ENCODE measurements at places on chromosomes 7 and 10.

GRCh38 chr10:3660753-3661152 lies 124.3 kb downstream of the KLF6 start:
- DNase-seq: no peak

- DNase-seq: no peak
Observed at GRCh38 chr10:93977442-93977841, 16.3 kb upstream of the PLCE1 start.

DNA sequence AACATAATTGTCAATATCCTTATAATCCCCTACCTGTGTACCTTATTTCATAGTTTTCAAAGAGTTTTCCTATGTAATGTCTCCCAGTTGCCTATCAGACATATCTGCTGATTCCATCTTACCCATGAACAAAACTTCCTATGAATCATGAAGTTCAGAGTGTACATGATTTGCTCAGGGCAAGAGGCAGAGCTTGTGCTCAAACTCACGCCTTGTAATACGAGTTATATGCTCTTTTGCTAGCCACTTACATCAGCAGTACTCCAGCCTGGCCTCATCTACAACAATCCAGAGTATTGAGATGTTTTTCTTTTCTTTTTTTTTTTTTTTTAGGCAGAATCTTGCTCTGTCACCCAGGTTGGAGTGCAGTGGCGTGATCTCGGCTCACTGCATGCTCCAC lies 11.8 kb downstream of the PKD2L1 start:
- DNase-seq: no peak

DNA sequence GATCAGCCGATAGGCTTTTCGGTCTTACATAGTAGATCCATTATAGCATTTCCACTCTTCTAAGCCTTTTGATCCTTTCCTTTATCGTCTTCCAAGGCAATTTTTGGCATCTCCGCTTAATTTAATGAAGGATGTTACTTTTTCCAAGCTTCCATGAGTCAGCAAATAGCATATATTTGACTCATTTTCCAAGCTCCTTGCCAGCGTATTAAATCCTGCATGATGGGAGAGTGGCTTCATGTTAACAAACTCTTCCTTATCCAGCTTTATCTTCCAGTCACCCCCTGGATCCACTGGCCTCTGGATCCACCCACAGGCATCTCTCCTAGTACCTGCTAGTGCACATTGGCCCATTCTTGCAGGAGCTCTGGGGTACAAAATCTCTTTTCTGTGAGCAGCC lies 13.0 kb downstream of the OR9A2 start:
- DNase-seq: no peak

DNA sequence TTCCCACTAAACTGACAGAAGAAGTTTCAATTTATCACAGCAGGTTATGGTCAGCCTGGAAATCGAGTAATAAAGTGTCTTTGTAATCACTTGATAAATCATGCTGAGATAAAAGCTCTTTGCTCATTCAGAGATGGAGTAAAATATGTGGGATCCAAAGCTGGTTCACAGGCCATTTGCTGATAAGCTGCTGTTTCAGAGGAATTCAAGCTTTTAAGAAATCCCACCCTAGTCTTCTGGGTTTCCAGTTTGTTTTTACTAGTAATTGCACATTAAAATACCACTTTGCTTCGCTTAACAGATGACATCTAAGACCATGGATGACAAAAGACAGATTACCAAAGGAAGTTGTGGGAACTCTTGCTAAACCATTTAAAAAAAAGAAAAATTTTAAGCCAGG lies 37.4 kb upstream of the CDK6 start:
- no peak for DNase-seq

- no peak for DNase-seq
Observed at GRCh38 chr7:46485481-46486065, 564.5 kb upstream of the IGFBP3 start.

GRCh38 chr7:135224027-135224426 lies 9.6 kb upstream of the STRA8 start:
- DNase-seq: no peak

DNA sequence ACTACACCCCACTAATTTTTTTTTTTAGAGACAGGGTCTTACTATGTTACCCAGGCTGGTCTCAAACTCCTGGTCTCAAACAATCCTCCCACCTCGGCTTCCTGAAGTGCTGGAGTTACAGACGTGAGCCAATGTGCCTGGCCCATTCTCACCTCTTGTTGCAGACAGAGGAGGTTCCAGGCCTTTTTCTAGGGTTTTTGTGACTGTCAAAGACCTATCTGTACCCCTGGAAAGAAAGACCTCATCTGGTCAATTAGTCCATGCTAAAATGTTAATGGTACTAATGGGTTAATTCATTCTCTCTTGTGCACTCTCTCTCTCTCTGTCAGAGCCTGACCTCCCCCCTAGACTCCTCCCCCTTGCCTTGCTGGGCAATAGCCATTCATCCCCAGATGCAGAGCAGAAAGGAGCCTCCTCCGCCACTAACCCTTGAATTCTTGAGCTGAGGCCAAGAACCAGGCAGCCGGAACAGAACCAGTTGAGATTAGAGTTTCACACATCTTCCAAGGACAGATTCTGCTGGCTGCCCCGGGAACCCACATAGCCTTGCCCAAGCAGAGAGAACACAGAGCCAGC lies 209.7 kb downstream of the SKIDA1 start:
- DNase-seq: no peak

- no peak for DNase-seq
Observed at GRCh38 chr10:98492763-98493162, 46.0 kb upstream of the HPS1 start.

DNA sequence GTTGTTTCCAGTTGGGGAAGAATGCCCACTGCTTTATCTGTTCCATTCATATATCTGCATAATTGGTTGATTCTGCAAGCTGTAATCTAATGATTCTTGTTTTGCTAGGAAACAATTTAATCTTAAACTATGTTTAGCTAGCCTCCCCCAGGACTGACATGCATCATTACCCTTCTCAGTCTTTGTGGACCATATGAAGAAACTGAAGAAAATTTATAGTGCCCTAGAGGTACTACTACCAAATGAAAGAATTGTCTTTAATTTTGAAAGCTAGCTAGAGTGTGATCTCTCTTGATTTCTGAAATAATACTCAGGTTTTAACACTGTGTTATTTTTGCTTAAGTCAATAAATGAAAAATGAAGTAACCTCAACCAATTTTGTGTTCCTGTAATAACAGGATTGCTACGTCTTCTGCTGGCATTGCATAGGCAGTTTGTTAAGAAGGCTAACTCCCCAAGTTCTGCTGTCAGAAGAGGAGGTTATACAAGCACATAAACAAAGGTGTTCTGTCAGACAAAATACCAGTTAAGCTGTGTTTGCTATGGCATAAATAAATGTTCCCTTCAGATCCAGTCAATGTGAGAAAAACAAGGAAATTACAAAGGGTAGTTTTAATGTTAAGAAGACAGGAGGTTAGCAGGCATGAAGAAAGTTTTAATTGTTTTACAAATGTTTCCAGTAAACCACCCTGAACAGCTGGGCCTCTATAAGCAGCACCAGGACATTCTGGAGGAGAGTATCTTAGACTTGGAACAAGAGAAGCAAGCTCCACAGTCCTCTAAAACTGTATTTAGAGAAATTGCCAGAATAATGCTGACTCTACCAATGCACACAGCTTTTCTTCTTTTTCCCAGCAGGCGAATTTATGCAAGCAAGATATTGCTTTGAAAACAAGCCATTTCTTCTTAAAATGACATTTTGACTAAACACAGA lies 90.3 kb upstream of the CTTNBP2 start:
- no peak for DNase-seq

DNA sequence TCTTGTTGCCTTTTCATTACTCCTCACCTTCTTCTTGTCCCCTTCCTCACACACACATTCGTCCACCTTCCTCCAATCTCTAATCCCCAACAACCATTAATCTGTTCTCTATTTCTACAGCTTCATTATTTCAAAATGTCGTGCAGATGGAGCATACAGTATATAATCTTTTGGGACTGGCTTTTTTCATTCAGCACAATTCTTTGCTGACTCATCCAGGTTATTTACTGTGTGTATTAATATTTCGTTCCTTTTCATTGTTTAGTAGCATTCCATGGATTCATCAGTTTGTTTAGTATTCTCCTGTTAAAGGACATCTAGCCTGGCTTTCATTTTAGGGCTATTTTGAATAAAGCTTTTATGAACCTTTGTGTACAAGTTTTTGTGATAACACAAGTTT lies 159.3 kb downstream of the PTPN20 start:
- no peak for DNase-seq

- DNase-seq: no peak
Observed at GRCh38 chr10:97714401-97715258, 1.1 kb downstream of the MARVELD1 start.

- DNase-seq: no peak
Observed at GRCh38 chr10:13987446-13987845, 343.3 kb downstream of the FRMD4A start.

DNA sequence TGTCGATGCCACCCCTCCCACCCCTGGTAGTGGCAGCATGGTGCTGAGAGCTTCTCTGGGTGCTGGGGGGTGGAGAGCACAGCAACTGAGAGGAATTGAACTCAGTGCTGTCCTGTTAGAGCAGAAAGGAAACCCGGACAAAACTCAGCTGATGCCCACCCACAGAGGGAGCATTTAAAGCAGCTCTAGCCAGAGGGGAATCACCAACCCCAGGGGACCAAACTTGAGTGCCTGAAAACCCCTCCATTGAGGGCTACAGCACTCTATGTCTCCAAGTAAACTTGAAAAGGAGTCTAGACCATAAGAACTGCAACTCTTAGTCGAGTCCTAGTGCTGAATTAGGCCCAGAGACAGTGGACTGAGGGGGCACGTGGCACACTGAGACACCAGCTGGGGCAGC lies 16.8 kb upstream of the FOXI2 start:
- DNase-seq: no peak

GRCh38 chr7:70383066-70383782 lies 748.7 kb upstream of the GALNT17 start:
- DNase-seq: no peak

- no peak for DNase-seq
Observed at GRCh38 chr10:125448596-125448995, 234.4 kb downstream of the TEX36 start.

- no peak for DNase-seq
Observed at GRCh38 chr7:46026741-46027140, 105.7 kb upstream of the IGFBP3 start.

DNA sequence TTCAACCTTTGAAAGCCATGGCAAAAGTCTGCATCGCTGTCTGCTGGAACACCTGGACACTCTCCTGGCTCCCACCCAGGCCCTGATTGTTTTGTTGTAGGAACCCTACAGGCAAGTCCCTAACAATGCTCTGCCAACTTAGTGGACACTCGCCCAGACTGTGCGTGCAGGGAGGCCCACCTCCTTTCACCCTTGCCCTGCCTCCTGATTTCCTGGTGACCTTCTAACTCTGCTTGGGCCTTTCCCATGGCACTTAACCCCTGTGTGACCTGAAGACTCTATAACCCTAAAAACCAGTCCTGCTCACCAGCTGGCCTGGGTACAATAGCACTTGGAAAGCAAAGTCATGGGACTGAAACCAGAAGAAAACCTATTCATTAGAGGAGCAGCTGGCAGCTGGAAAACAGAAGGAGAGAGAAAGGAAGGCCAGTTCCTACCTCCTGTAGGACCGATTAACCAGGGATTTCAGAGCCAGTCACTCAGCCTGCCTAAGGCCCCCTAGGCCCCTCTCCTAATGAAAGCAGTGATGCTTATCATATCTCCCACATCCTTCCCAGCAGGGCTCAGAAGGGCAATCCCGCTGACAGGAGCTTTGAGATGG lies 82.7 kb upstream of the KMT2E start:
- DNase-seq: no peak

- no peak for DNase-seq
Observed at GRCh38 chr10:43255634-43256431, 11.0 kb downstream of the RASGEF1A start.

Data from stimulated activated CD4-positive, alpha-beta T cell treated with anti-CD3 and anti-CD28 coated beads, Interleukin-1b, Interleukin-23, amount 100 ng/mL, for 1 hour (primary cell).